ENCODE measurements at places on chromosomes 5 and 9.

DNA sequence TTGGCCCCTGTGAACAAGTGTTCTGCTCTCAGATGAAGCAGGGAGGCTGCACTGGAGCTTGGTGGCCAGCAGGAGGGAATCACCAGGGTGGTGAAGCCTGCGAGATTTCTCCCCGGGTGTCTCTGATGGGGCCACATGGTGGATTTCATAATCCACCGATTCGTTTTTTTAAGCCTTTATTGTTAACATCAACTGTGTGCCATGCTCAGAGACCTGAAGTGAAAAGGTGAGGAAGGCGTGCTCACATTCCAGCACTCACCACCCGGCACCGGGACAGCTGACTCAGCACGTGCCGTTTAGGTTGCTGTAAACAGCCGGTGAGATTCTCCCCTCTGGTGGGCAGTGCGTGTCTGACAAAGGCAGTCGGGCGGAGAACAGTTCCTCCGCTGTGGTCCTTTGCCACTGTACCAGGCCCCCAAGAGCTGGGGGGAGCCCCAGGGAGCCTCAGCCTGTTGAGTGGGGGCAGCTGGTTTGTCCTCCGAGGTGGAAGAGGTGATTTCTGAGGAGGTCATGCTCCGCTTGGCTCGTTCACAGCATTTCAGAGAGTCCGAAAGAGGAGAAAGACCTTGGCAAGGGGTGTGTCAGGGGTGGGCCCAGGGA lies 12.7 kb upstream of the AHRR start:
- DNase-seq = no peak

GRCh38 chr5:114369680-114370417 lies 8.0 kb downstream of the KCNN2 start:
- no peak for DNase-seq

GRCh38 chr5:134022333-134022732 lies 17.6 kb upstream of the VDAC1 start:
- no peak for DNase-seq

DNA sequence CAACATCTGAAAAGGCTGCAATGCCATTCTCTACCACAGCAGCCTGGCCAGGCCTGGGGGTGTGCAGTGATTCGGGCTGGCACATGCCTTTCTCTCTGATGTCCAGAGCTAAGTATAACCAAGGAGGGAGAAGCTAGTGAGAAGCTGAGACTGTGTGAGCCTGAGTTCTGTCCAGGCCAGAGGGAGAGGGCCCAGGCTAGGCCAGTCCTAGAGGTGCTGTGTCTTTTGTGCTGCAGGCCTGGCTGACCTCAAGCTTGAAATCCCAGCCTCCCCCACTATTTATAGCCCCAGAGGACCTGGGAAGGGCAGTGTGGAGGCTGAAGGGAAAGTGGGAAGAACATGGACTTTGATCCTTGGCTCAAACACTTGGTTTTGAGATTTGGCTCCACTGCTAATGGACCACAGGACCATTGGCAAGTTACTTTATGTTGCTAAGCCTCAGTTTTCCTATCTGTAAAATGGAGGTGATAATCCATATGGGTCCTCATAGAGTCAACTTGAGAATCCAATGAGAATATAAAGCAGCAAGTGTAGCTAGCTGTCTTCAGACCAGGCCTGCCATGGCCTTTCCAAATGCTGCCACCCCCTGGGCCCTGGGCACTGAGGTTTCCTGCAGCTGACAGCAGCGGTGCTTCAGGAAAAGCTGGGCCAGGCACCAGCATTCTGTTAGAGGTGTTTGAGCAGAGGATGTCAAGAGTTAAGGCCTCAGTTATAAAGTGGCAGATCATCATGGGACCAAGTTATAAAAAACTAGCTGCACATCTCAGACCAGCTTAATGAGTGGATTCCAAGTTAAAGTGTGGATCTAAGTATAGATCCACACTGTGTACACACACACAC lies 21.1 kb downstream of the BNIP1 start:
- DNase-seq = no peak

DNA sequence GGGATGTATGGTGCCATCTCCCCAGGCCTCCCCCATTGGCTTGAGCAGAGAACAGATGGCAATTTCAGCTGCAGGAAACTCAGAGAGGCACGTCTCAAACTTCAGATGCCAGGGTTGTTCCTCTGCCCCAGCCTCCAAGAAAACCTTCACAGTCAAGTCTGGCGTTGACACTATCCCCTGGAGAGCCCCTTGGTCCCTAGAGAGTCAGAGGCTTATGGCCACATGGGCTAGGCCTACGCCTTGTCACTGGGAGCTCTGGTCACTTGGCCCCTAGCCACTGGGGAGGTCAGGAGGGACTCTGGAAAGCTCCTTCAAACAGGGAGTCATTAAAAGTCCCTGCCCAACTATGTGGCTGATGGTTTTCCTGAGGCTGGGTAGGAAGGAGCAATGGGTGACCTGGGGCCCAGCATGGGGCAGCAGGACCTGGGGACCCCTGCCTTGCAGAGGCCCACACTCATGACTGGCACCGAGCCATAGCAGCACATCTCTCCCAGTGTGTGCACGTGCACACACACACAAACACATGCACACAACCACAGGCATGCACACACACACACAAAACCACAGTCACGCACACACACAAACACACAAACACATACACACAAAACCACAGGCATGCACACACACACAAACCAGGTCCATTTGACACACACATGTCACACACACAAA lies 144.2 kb downstream of the GADD45G start:
- DNase-seq = no peak

GRCh38 chr9:137221095-137221505 lies 940 bp downstream of the RNF208 start:
- no peak for DNase-seq

DNA sequence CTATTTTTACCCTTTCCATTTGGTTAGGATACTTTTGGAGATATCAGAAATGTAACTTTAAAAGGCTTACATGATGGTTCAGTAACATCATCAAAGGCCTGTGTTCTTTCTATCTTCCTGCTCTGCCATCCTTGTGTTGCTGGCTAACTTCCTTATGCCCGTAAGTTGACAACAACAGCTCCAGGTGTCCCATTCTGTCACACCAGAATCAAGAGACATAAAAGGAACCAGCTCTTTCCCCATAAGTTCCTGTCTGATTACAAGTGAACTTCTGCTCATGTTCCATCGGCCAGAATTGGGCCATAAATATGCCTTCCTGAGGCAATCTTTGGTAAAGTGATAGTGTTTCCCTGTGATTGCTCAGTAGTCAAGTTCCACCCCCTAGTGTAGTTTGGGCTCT lies 92.4 kb downstream of the FAM170A start:
- no peak for DNase-seq

DNA sequence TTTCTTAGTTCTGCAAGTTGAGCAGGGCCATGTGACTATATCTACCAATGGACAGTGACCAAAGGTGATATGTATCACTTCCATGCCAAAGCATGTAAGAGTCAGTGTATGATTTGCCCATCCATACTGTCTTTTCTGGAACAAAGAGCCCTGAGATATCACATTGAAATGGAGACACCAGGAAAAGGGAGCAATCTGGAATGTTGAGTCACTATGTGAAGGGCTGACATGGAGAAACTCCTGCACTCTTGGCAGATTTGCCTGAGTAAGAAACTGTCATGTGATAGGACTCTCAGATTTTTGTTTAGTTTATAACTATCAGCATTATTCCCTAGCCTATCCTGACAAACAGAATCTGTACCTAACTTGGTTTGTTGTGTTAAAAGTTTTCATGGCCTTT lies 29.8 kb upstream of the TMEM161B start:
- no peak for DNase-seq

- peak; percentile 8 for DNase-seq
Observed at GRCh38 chr5:88190106-88190834, 78.4 kb downstream of the TMEM161B start.

Data from activated T-cell treated with anti-CD3 and anti-CD28 coated beads, Interleukin-2, amount 50 U/mL, for 72 hours (primary cell).